ENCODE measurements at places on chromosomes 12 and 14.
A peak's percentile ranks its signal among the peaks of the same experiment; 100 is the strongest.

- DNase-seq = no peak
Measured at GRCh38 chr12:6347367-6348338, 5.8 kb upstream of the TNFRSF1A start.

- peak; percentile 85 for DNase-seq
Measured at GRCh38 chr12:26523708-26524150, 309.3 kb downstream of the ITPR2 start.

- no peak for DNase-seq
Measured at GRCh38 chr12:81208187-81208911, 130.5 kb downstream of the ACSS3 start.

DNA sequence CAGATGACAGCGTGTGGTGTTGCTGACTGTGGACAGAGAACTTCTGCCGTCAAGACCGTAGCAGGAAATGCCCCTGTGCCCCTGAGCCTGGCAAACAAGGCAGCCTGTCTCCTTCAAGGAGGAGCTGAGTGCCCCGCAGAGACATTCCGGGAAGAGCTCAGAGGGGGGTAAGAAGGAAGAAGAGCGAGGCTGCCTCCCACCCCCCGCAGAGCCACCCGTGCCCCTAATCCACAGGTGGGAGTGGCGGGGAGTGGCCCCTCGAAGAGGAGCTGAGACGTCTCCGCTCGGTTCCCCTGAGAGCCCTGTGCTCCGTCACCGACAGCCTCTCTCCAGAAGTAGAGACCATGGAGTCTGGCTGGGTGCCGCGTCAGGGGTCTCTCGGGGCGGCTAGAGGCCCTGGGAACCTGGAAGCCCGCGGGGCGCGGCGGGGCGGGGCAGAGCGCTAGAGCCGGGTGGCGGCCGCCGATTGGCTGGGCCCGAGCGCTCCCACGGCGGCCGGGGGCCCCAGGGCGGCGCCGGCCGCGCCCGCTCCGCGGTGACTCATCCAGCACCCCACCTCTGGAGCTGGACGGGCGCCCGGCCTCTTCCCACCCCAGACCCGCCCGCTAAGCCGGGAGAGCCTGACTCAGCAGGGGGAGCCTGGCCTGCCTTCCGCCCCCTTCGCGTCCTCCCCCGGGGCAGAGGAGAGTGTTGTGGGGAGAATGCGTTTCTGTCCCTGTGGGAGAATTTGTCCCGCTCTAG, 25.2 kb upstream of the KRT78 start:
- peak; percentile 90 for DNase-seq

GRCh38 chr12:46499901-46500300, 127.3 kb upstream of the SLC38A2 start:
- no peak for DNase-seq

GRCh38 chr14:98704441-98704840, 567.6 kb downstream of the BCL11B start:
- no peak for DNase-seq

- no peak for DNase-seq
Measured at GRCh38 chr12:8501720-8502119, 11.6 kb upstream of the CLEC4D start.

GRCh38 chr14:75859746-75860145, 122.0 kb downstream of the TGFB3 start:
- DNase-seq = no peak
